ENCODE measurements at places on chromosomes 4 and X. TPM values are rescaled to one million over a fixed set of nuclear protein-coding genes. Genes with fewer than 3 reads are reported as not detected.

The RHOXF1 gene
- not detected for total RNA-seq

The GUCY1A1 gene
- 264 TPM for total RNA-seq

The SOX3 gene
- total RNA-seq = 3.7 TPM

The COMMD8 gene
- total RNA-seq = 25.6 TPM

The SNCA gene
- 158 TPM for total RNA-seq

The ETFDH gene
- total RNA-seq = 27.2 TPM

The ABLIM2 gene
- total RNA-seq = 30.0 TPM

The GAB3 gene
- 1.4 TPM for total RNA-seq

The HSFX4 gene
- total RNA-seq = not detected

The NHSL2 gene
- 4.8 TPM for total RNA-seq

The DDIT4L gene
- 3.7 TPM for total RNA-seq

The DLG3 gene
- 68.0 TPM for total RNA-seq

The UBE2A gene
- 39.4 TPM for total RNA-seq

The IL1RAPL1 gene
- 30.9 TPM for total RNA-seq

The OPN1MW gene
- not detected for total RNA-seq

The INTU gene
- total RNA-seq = 34.1 TPM

The CCDC120 gene
- 3.5 TPM for total RNA-seq

The SMIM10L2A gene
- 22.1 TPM for total RNA-seq

The GIMD1 gene
- not detected for total RNA-seq

The HERC5 gene
- total RNA-seq = 3.5 TPM

The HEPH gene
- total RNA-seq = 13.1 TPM

The GAGE1 gene
- total RNA-seq = not detected

The BEND2 gene
- not detected for total RNA-seq

The HSD17B13 gene
- 0.69 TPM for total RNA-seq

The ZRSR2 gene
- total RNA-seq = 5.8 TPM

The TCP11X2 gene
- 1.8 TPM for total RNA-seq

The CACNA1F gene
- total RNA-seq = not detected
